ENCODE measurements at places on chromosomes 4 and X.

- no peak for DNase-seq
These were observed 62.7 kb upstream of the SHOX start for GRCh38 chrX:567891-568290.

GRCh38 chr4:73520821-73521220 lies 39.3 kb downstream of the AFM start:
- DNase-seq: peak; percentile 93

DNA sequence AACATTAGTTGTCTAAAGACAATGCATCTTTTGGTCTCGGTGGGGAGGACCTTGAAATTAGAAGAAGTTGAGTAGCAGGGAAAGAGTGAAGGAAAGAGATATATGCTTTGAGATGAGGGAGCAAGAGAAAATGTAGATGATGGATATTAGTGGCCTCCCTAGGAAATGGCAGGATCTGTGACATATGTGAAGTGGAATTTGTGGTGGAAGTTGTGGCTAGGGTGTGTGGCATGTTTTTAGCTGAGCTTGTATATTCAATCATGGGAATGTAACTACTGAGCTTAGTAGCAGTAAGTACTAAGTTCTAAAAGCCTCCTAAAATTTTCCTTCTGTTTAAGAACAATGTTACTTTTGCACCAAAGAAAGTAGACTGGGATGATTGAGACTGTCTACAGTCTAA lies 382.8 kb upstream of the CTSO start:
- DNase-seq: no peak

DNA sequence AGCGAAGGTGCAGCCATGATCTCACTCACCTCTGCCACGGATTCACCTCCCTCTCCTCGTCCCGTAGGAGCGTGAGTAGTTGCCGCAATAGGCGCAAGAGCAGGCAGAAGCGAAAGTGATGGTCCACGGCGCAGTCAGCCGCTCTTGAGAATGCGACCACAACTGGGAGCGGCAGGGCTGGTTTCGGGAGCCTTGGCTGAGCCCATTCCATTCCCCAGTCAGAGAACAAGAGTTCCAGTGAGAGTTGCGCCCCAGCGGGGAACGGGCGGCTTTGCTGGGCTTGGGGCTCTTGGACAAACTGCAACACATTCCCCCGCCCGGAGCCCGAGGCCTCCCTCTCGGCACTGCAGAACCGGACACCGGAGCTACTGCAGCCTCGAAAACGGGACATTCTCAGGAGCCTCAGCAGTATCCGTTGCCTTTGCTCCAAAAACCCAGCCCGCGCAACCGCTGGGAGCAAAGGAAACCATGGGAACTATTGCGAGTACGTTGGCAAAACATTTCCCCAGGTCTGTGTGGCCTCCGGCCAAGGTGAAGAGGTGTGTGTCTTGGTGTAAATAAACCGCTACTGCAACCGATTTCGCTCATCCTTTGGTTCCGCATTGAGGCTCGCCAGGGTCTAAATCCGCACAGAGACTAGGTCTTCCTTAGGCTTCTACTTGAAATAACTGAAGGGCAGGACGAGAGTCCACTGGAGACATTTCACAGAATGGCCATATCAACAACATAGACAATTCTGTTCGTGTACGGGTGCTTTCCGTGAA lies 5.7 kb upstream of the ZBTB33 start:
- DNase-seq: peak; percentile 89

- no peak for DNase-seq
These were observed 337.1 kb upstream of the CTSO start for GRCh38 chr4:156290811-156291210.

DNA sequence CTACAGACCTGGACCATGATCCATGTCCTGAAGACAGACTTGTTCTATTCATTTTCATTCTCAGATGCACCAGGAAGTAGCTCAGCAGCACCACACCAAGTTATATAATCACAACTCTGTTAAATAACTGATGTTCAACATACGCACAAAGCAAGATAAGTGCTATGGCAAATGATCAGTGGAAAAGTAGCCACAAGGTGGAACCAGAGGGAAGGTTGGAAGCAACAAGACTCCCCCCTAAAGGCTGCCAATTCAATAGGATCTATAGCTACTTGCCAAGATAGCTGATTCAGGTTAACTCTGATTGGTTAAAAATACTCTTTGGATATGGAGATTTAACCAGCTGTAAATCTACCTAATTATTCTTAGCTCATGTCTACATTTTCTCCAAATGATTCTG lies 23.7 kb upstream of the FAM47B start:
- DNase-seq: peak; percentile 74

DNA sequence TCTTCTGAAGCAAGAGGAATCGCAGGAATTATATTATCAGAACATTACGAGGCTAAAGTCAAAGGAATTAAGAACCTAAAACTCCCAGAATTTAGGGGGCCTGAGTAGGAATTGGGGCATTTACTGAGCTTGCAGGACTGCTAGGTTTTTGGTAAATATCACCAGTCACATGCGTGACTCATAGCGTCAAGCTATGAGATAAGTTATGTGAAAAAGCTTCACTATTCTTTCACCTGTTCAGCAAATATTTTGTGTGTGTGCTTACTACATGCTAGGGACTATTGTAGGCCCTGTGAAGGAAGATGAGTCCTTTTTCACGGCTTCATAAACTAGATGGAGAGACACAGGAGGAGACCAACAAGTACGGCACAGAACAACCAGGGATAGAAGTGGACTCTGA lies 52.2 kb downstream of the MAGEA10 start:
- DNase-seq: no peak

GRCh38 chrX:134774190-134775048 lies 116.1 kb upstream of the PLAC1 start:
- DNase-seq: peak; percentile 14

DNA sequence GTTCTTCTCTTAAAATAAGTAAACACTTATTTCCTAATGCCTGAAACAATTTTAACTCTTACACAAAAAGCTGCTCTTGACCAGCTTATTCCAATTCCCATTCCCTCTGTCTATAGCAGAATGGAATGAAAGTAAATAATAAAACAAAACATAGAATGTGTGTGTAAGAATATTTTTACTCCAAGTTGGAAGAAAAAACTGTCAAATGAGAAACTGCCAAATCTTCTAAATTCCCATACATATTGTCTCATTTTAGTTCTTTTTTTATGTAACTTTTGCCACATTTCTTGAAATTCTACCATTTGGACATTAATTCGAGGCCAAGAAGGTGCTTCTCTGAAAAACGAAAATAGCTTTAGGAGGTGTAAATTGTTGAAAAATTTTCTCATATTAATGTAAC lies 477.1 kb downstream of the FAT4 start:
- no peak for DNase-seq

- DNase-seq: no peak
These were observed 111.5 kb downstream of the LARP7 start for GRCh38 chr4:112748352-112748878.

GRCh38 chr4:120452001-120452400 lies 385.4 kb upstream of the MAD2L1 start:
- no peak for DNase-seq

- DNase-seq: no peak
These were observed 83.1 kb upstream of the GYPA start for GRCh38 chr4:144223661-144224060.

DNA sequence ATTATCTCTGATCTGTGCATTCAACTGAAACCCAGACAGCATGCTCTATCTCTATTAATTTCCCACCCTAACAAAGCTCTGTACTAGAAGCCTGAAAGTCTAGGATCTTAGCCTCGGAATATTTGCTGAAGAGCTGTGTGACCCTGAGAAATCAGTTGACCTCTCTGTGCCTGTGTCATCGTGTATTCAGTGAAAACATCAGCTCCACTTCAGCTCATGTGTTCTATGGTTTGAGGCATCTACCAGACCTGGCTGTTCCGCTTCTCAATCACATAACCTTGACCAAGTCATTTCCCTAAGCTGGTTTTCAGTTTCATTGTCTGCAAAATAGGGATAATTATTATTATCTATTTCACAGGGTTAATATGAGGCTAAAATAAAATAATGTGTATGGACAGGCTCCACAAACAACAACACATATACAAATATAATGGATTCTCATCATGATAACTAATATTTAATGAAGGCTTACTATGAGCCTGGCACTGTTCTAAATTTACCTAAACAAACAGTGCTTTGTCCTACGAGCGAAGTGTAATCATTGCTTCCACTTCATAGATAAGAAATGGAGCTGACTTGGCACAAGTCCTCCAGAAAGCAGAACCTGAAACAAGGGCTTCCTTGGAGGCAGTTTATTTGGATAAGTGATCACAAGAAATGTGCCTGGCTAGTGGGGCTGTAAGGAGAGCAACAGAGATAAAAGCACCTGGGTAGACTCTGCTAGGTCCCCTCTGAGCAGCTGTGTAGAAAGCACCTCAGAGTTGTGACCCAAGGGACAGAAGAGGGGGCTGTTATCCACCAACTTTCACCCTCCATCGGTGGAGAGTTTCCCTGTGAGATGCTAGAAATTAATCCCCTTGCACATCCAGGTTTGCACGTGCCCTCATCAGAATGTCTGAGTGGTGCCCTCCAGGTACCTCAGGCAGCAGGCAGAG lies 356.9 kb downstream of the RAB28 start:
- no peak for DNase-seq

GRCh38 chrX:23841847-23842522 lies 59.0 kb downstream of the SAT1 start:
- no peak for DNase-seq

GRCh38 chrX:70139736-70140135 lies 6.5 kb downstream of the IGBP1 start:
- no peak for DNase-seq

DNA sequence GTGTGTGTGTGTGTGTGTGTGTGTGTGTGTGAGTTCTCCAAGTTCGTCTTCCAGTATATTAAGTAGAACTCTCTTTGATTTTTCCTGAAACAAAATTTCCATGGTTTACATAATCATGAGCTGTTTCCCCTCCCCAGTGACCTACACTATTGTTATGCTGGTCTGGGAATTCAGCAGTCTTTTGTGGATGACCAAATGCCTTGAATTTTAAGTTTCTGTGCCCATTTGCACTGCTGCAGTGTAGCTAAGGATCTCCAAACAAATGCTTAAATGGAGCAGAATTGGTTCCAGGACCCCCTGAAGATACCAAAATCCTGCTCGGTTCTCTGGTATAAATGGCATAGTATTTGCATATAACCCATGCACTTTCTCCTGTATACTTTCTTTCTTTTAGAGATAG lies 77.2 kb upstream of the SLC34A2 start:
- DNase-seq: no peak

GRCh38 chr4:7172508-7172907 lies 19.8 kb upstream of the SORCS2 start:
- DNase-seq: no peak

DNA sequence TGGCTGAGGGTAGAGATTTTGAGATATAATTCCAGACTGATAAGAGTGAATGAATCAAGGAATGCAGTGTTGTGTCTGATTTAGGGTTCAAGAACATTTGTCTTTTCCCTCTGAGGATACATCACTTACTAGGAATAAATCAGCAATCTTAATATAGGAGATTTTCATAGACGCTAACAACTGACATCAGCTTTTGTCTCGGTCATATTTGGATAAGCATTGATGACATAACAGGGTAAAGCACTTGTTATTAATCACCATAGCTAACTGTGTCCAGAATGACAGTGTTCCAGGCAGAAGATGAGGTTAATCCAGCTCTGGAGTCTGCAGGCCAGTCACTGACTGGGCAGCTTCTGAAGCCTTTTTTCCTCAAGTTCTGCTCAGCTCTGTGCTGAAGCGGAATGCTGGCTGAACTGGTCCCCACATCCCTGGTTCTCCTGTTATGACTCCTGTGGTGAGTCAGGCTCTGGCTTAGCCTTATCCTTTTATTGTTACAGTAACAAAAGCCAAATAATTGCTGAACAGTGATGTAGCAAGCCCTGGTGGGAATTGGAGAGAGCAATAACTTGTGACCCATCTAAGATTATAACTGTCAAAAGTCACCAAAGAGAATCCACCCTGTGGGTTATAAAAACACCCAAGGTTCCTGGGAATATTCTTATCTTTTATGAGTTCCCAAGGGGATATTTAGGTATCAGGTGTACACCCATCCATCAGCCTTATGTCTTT lies 41.8 kb downstream of the FNIP2 start:
- no peak for DNase-seq

DNA sequence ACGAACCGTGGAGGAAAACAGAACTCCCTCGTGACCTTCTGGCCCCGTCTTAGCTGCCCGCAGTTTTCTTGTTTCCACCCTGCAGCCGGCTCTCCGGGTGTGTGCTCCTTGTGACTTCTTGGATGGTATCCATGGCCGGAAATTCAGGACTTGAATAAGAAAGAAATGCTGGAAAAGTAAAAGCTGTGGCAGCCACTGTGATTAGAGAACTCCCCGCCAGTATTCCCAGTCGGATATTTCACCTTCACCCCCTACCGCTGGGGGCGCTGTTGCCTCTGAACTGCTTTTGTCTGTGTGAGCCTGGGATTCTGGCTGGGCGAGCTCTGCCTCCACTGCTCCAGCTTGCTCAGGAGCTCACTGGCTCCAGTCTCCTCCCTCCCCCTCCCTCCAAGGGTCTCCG lies 41.5 kb upstream of the CYP4V2 start:
- peak; percentile 83 for DNase-seq

- DNase-seq: no peak
These were observed 12.3 kb downstream of the PNMA6E start for GRCh38 chrX:153388722-153389459.

DNA sequence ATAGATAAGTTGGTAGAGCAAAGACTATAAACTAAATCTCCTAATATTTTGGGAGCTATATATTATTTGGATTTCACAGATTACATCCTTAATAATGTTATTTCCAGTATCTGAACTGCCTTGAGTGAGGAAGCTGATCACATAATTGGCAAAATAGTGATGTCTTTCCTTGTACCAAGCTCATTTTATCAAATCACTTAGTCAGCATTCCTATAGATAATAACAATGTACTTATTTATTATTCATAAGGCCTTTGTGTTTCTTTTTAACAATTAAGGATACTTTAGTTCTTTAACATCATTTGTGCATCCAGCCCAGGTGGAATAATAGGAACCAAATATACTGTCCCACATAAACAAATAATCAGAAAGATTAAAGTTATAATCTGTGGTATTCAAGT lies 1093.6 kb downstream of the PCDH18 start:
- DNase-seq: no peak

GRCh38 chr4:172776203-172776861 lies 392.3 kb upstream of the GALNT7 start:
- no peak for DNase-seq

- no peak for DNase-seq
These were observed 163.9 kb upstream of the KIT start for GRCh38 chr4:54493862-54494261.

GRCh38 chr4:5014007-5014682 lies 5.1 kb downstream of the CYTL1 start:
- no peak for DNase-seq

DNA sequence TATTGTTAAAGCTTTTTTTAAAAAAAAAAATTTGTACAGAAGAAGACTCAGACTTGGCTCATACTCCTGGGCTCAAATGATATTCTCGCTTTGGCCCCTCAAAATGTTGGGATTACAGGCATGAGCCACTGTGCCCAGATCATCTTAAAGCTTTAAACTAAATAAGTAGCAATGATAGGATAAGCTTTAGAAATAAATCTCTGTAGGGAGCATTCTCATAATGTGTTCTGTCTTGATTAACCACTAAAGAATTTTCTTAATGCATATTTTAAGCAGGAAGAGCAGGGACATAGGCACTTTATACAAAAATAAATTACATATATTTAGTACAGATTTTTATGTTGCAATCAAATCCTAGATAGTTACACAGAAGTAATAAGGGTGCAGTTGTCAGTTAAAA lies 667.2 kb downstream of the GRID2 start:
- no peak for DNase-seq

GRCh38 chr4:140344621-140345020 lies 28.8 kb upstream of the SCOC start:
- DNase-seq: no peak
